ENCODE measurements at places on chromosomes 12 and 14. TPM values are rescaled to one million over a fixed set of nuclear protein-coding genes. Genes with fewer than 3 reads are reported as not detected.

The ADAMTS20 gene
- total RNA-seq = not detected

The ACVRL1 gene
- 53.5 TPM for total RNA-seq

The TSPAN19 gene
- not detected for total RNA-seq

The EGLN3 gene
- 12.8 TPM for total RNA-seq

DNA sequence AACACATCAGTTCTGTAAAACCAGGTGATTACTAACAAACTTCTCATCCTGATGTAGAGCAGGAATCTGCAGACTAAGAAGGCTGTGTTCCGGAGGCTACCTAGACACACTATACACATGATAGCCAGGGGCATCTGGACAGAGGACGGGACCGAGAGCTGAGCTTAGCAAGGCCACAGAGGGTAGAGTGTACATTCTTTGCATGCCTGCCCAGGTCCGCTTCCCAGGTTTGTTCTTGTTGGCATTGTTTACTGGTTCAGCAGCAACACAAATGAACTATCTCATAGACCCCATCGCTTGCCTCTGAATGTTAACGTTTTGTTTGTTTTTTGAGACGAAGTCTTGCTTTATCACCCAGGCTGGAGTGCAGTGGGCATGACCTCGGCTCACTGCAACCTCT is 17.7 kb upstream of the TEAD4 start:
- peaks cover 32% of the 10 kb centered on the region for H3K36me3 ChIP-seq
- no peak for DNase-seq
- no peak overlapping the region for H3K27ac ChIP-seq
- H3K4me3 ChIP-seq = no peak overlapping the region
- no peaks in the 10 kb centered on the region for H3K27me3 ChIP-seq
- H3K4me1 ChIP-seq = no peaks in the 10 kb centered on the region

- H3K36me3 ChIP-seq = no peaks in the 10 kb centered on the region
- peak within 1 kb of the TSS; percentile 80 for H3K4me3 ChIP-seq
- H3K27ac ChIP-seq = peak within 1 kb of the TSS; percentile 83
- peaks cover 11% of the 10 kb centered on the region for H3K4me1 ChIP-seq
- peak; percentile 32 for DNase-seq
These were observed at the start of gene PELI2 for GRCh38 chr14:56117765-56118610. Gene PELI2, plus strand, starts transcription at chr14:56118411. Its CDS starts 250 bp downstream, at chr14:56118661.

DNA sequence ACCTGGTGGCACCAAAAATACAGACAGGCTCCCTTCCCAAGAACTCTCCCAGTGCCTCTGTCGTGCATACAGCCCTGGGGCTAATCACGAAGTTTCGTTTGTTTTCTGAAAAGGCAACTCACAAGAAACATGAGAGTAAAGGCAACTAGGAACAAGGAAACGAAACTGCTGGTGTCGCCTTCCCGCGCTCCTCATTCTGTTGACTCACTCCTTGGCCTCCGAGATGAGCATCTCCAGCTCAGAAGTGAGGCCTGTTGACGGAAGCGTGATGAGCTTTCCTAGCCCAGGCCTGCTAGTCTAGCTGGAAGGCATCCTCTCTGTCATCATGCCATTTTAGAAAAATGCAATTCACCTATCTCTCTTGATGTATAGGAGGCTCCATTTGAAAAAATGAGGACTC is 50.5 kb downstream of the TTC9 start:
- no peak overlapping the region for H3K27ac ChIP-seq
- DNase-seq = no peak
- H3K27me3 ChIP-seq = no peaks in the 10 kb centered on the region
